Adrenal gland (tissue), 19 donors: ENCODE measurements at places on chromosomes 5 and 9. TPM values are rescaled to one million over a fixed set of nuclear protein-coding genes. Genes with fewer than 3 reads are reported as not detected.

DNA sequence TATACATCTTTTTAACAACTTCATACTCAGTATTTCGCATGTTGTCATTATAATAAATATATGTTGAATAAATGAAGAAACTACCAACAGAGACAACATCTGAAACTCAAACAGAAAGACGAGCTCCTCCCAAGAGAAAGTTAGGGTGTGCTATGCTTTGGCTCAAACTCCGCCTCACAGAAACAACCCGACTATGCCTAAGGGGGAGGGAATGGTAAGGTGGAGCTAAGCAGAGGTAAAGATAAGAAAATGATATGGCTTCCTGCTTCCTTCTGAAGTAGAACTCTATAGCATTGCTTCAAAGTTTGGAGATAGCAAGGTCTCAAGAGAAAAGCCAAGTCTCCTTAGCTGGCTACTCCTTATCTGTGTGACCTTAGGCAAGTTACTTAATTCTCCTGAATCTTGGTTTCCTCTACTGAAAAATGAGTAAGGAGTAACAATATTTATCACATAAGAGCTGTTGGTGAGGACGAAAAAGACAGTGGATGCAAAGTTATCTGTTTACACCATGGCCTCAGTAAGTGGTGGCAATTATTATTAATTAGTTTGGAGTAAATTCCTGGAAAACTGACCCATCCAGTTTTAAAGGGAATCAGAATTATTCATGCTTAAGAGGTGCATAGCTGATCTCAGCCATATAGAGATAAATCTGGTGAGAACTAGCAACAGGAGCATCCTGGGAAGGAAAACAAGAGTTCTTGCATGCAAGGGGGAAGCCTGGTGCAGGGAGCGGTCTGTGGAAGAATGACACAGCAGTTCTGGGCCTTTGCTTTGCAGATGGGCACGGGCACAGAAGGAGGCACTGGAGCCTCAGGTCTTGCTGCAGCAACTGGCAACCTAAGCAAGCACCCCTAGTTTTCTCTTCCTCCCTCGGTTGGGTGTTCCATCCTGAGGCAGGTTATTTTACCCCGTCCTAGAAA lies 73.3 kb downstream of the GLIS3 start:
- H3K36me3 ChIP-seq, result no peaks in the 10 kb centered on the region
- H3K4me1 ChIP-seq, result no peaks in the 10 kb centered on the region
- no peak overlapping the region for H3K27ac ChIP-seq
- H3K27me3 ChIP-seq, result no peaks in the 10 kb centered on the region

GRCh38 chr9:12815888-12816287 lies 41.1 kb downstream of the LURAP1L start:
- no peak overlapping the region for H3K4me3 ChIP-seq
- peaks cover 51% of the 10 kb centered on the region for H3K4me1 ChIP-seq
- DNase-seq, result no peak
- H3K36me3 ChIP-seq, result no peaks in the 10 kb centered on the region
- H3K27me3 ChIP-seq, result no peaks in the 10 kb centered on the region

GRCh38 chr5:5343568-5343967 lies 78.9 kb upstream of the ICE1 start:
- no peak overlapping the region for H3K4me3 ChIP-seq
- H3K27ac ChIP-seq, result no peak overlapping the region
- H3K27me3 ChIP-seq, result no peaks in the 10 kb centered on the region
- no peaks in the 10 kb centered on the region for H3K36me3 ChIP-seq
- no peak for DNase-seq
- peaks cover 7% of the 10 kb centered on the region for H3K4me1 ChIP-seq

DNA sequence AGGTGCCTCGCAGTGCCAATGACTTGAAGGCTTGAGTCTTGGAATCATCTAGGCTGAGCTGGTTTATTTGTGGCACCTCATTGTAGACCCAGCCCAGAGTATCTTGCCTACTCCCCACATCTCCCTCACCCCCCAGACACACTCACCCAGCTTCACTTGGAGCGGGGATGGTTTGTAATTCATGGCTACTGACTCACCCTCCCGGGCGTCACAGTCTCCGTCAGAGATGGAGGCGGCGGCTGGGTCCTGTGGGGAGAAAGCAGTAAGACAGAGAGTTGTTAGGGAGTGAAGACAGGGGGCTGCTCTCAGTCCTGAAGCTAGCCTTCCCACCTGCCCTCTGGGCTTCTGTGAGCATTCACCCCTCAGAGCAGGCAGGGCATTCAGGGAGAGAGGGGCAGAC lies 29.0 kb upstream of the MYORG start:
- DNase-seq, result no peak
- H3K27me3 ChIP-seq, result no peaks in the 10 kb centered on the region
- no peaks in the 10 kb centered on the region for H3K36me3 ChIP-seq
- no peak overlapping the region for H3K4me3 ChIP-seq
- H3K27ac ChIP-seq, result no peak overlapping the region

- DNase-seq, result no peak
- no peak overlapping the region for H3K4me3 ChIP-seq
- H3K36me3 ChIP-seq, result no peaks in the 10 kb centered on the region
- H3K27ac ChIP-seq, result no peak overlapping the region
These were observed 215.6 kb downstream of the EFNA5 start for GRCh38 chr5:107455111-107455544.

DNA sequence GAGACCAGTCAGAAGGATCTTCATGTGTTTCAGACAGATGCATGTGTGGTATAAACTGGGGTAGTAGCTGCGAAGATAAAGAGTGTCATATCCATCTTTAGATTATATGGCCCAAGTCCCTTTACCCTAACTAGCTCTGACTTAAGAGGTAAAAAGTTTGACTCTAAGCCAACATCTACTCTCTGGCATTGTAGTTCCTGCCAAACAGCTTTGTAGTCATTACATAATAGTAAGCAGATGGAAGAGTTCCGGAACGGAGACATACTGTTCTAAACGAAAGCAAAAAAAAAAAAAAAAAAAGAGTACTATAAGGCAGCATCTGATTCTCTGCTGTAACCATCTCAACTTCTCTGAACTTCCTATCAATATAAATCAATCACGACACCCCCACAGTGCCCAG lies 48.8 kb downstream of the CEMIP2 start:
- no peak overlapping the region for H3K27ac ChIP-seq
- no peaks in the 10 kb centered on the region for H3K27me3 ChIP-seq
- no peaks in the 10 kb centered on the region for H3K4me1 ChIP-seq
- peaks cover 10% of the 10 kb centered on the region for H3K36me3 ChIP-seq
- no peak overlapping the region for H3K4me3 ChIP-seq

DNA sequence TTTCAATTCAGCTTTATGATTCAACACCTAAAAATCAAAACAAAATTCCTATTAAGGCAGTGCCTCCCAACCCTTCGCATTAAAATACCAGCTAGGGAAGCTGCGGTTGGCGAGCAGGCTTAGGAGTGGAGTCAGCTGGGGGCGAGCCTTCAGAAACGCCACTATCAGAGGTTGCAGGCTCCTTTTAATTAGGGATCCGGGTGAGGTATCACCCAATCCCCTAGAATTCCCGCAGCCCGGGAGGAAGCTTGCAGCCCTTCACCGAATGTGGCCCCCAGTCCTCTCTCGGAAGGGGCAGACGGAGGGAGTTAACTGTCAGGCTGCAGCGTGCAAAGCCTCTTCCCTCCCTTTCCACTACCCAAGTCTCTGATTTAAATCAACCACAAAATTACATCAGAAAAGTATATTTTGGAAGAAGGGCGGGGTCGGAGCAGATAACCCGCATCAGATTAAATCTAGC lies 1.7 kb downstream of the STC2 start:
- peaks cover 66% of the 10 kb centered on the region for H3K27me3 ChIP-seq
- H3K36me3 ChIP-seq, result no peaks in the 10 kb centered on the region
- H3K4me1 ChIP-seq, result peaks cover 35% of the 10 kb centered on the region
- no peak for DNase-seq

C9orf50 gene
- total RNA-seq, result 0.11 TPM

TMEM252 gene
- not detected for total RNA-seq

C5orf58 gene
- total RNA-seq, result not detected

MRPL36 gene
- total RNA-seq, result 65.2 TPM

OTULINL gene
- 10.1 TPM for total RNA-seq

CDK9 gene
- 120 TPM for total RNA-seq

C9 gene
- not detected for total RNA-seq
